ENCODE measurements at places on chromosomes 1 and 21.
A peak's percentile ranks its signal among the peaks of the same experiment; 100 is the strongest.

DNA sequence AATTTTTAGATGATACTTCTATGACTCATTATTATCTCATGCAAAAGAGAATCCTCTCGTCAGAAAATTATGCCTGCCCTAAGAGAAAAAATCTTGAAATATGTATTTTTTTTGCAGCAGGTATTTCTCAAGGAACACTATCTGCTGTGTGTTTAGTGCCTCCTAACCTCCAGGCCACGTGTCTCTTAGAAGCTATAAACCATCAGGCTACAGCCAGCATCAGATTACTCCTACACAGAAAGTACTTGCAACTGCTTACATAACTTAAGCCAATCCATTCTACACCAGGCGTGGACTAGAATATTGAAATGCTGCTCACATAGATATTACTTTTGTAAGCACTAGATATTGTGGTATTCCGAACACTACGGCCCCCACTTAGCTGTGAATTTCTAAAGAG, 933.4 kb downstream of the PLA2G4A start:
- DNase-seq: no peak

GRCh38 chr1:46473991-46474390, 15.6 kb upstream of the DMBX1 start:
- no peak for DNase-seq

- DNase-seq: no peak
These were observed 47.8 kb upstream of the RGS5 start for GRCh38 chr1:163250382-163250974.

- peak; percentile 37 for DNase-seq
These were observed 62.1 kb downstream of the DEGS1 start for GRCh38 chr1:224245188-224245587.

DNA sequence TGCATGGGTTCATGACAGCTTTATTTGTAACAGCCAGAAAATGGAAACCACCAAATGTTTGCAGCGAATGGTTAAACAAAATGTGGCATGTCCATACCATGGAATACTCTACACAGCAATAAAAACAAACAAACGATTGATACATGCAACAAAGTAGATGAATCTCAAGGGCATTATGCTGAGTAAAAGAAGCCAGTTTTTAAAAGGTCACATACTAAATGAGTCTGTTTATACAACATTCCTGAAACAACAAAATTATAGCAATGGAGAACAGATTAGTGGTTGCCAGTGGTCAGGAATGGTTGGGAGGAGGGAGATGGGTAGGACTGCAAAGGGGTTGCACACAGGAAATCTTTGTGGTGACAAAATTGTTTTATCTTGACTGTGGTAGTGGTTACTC, 202.4 kb upstream of the UBE2U start:
- no peak for DNase-seq

GRCh38 chr1:54804471-54805132, 3.5 kb upstream of the TTC22 start:
- DNase-seq: no peak

GRCh38 chr1:58861506-58861905, 77.7 kb upstream of the JUN start:
- DNase-seq: no peak

DNA sequence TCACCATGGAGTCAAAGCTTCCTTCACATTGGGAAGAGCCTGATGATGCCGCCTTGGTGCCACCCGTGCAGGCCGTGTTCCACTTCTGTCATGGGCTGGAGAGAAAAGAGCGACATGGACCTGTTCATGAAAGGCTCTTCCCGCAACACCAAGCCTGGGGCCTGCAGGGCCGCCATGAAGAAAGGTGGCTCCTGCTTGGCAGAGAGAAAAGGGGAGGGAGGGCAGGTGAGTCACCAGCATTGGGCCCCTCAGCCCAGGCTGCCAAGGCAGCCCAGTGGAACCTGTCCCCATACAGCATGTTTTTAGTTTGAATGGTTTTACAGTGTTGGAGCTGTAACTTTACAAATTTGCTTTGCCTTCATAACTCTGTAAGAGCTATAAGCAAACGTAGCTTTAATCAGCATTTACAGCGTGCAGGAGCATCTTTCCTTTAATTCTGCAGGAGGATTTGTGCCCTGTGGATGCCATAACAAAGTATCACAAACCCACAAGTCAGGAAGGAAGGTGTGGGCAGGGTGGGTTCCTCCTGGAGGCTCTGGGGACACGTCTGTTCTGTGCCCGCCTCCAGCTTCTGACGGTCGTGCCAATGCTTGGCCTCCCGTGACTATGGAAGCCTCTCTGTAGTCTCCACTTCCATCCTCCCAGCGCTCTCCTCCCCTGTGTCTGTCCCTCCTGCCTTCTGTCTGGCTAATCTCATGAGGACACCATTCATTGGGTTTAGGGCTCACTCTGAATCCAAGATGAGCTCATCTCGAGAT, 49.1 kb downstream of the RIPK4 start:
- no peak for DNase-seq

DNA sequence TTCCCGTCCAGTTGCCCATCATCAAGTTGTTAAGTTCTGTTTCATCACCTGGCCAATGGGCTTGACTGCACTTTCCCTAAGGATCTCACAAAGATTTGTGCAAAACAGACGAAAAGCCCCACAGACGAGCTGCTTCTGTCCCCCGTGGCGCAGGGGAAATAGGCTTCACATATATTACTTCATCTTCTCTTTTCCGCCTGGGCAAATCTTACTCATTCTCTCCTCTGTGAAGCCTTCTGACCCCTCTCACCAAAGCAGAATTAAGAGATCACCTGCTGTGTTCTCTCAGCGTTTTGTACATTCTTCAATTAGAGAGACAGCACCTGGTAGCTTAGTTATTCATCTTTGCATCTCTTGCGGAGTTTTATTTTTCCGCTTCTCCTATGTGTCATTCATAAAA, 129.8 kb downstream of the IGSF21 start:
- no peak for DNase-seq

DNA sequence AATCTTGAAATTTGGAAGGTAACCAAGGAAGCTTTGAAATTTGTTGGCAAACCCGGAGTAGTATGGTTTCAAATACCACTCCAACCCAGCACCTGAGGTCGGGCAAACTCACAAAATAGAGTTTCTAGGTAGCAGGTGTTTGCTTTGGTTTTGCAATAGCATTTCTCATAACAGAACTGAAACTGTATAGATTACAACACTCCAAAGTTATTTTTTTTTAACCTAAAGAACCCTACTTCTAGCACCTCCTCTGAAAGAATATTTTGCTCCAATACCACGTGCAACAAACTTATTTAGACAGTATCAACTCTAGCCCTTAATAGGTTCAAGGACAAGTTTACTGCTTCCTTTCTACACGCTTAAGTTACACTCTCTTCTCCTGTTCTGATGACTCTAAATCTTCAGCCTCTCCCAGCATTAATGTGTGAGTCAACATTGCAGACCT, 178.5 kb upstream of the FMN2 start:
- no peak for DNase-seq

DNA sequence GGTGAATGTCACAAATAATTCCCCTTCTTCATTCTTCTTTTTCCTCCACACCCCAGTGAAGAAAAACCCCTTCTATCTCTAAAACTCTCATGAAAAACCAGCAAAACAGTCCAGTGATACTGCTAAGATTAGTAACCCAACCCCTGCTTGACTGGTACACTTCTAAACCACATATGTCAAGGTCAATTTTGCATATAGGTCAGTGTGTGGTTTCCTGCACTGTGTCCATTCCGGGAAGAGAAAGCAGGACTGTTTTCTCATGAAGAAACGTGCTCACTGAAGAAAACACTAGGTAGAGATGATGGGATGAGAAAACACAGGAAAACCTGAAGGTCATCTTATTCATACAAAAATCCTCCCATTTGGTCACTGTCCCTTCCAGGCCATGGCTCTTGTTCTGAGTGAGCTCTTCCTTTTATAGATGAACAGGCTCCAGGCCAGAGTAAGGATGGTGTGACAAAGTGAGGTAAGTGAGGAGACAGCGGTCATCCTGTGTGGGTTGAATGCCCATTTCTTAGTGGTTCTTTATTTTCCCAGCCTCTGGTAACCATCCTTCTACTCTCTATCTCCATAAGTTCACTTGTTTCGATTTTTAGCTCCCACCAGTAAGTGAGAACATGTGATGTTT, 122.7 kb downstream of the FASLG start:
- peak; percentile 18 for DNase-seq

DNA sequence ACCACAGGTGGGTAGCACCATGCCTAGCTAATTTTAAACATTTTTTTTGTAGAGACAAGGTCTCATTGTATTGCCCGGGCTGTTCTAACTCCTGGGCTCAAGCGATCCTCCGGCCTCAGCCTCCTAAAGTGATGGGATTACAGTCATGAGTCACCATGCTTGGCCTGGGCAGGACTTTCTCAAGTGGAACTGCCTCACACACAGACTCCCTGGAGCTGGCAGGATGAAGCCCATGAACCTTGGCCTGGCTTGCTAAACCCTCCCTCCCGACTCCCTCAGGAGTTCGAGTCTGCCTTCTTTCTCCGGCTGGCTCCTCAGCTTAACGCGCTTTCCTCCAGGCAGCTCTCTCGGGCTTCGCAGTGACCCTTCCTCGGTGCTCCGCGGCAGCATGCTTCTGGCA, 7.7 kb upstream of the ECE1 start:
- no peak for DNase-seq

- DNase-seq: no peak
These were observed 7.2 kb downstream of the OBSCN start for GRCh38 chr1:228214921-228215662.

GRCh38 chr1:154689083-154689482, 81.1 kb upstream of the ADAR start:
- DNase-seq: no peak

DNA sequence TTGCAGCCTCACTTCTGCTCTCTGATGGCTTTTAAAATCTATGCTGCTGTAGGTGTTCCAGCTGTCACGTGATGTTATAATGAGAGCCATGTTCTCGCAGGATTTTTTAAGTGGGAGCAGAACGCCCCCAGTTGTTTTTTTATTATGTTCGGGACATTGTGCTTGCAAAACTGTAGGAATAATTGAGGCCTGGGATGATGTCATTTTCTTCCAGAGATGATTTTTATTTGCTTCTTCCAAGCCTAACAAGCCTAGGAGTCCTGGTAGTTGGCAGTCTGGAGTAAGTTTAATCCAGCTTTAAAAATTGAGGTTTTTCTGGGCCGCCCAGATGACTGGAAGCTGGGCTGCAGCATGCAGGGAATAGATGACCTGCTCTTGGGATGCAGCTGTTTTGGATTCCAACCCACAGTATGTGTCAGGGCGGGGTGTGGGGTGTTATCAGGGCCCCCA, 34.6 kb upstream of the CHIT1 start:
- no peak for DNase-seq

DNA sequence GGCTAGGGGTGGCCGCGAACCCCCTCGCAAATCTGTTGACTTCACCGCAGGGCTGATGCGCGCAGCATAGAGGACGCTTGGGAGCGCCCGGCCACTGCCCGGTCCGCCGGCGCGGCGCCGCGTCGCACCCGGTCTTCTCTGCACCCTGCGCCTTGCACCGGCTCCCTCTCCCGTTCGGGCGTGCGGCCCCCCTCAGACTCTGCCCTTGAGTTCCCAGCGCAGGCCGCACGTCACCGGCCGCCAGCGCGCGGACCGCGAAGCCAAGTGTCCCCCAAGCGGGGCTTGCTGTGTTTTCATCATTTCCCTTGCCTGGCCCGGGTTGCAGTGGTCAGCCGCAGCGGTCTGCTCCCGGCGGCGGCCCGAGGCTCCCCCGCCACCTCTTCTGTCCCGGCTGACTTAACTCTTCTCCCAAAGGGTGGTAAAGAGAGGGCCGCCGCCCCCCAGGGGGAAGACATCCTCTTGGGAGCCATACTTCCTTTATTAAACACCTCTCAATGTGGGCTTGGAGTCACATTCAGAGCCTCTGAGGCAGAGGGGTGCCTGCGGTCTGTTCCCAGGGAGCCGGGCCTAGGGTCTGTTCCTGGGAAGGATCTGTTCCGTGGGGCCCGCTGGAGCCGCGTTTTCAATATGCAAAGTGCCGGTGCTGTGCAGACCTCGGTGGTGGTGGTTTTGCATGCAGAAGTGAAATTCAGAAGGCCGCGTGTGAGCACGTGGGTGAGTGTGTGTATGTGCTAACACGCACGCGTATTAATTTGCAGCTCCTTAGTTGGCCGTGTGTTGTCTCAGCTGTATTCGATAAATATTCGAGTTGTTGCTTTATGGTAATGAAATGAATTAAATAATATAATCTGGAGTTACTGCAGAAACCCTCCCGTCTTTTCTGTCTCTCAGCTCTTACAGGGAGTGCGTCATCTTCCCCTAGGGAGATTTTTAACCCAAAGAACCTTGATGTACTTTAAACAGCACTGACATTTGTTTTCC, 17.6 kb downstream of the PBX1 start:
- no peak for DNase-seq

DNA sequence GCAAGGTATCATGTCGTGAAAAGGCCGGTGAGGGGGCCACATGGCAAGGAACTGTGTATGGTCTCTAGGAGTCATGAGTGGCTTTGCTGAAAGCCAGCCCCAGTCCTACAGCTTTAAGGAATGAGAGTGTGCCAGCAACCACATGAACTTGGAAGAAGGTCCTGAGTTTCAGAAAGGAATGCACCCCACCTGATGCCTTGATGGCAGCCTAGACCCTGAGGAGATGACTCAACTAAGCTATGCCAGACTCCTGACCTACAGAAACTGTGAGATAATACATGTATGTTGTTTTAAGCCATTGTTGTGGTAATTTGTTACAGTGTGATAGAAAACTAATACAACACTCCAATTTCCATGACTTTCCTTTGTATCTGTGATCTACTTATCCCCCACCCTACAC, 33.5 kb upstream of the AKT3 start:
- no peak for DNase-seq

DNA sequence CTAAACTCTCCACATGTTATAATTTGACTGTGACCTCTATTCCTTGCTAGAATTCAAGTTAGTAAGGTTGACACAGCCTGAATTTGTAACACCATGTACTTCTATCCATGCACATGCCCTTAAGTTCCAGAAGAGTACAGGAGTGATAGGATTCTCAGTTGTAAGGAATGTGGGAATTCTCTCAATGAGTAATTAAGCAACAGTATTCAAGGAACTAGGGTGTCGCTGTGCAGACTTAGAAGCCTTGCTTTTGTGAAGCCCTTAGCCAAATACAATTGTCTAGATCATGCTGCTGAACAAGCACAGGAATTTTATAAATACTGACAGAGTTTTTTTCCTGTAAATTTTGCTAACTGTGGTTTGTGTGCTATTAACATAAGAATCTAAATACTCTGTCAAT, 276.3 kb upstream of the PTBP2 start:
- DNase-seq: no peak

DNA sequence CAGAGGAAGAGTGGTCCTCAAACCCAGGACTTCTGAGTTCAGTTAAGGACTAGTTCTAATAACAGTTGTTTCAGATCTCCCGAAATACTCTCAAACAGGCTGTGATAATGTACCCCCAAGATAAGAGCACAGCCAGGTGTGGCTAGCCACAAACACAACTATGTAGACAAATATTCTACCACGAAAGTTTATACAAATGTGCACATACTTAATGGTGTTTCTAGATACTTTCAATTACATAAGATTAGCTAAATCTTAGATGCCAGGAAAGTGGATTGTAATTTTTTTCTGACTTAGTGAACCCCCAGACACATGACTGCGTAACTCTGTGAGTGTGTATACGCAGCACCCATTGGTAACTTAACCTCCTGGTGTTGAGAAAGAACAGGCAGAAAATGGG, 270.0 kb downstream of the USP25 start:
- DNase-seq: no peak
